ENCODE measurements at places on chromosomes 2 and 18. TPM values are rescaled to one million over a fixed set of nuclear protein-coding genes. Genes with fewer than 3 reads are reported as not detected.

GRCh38 chr18:64118406-64118805, 30.5 kb downstream of the LINC00305 start:
- DNase-seq = no peak

GRCh38 chr2:6297238-6297637, 568.5 kb downstream of the CMPK2 start:
- no peak for DNase-seq

GRCh38 chr2:42653039-42653438, 84.6 kb downstream of the MTA3 start:
- no peak for DNase-seq

DNA sequence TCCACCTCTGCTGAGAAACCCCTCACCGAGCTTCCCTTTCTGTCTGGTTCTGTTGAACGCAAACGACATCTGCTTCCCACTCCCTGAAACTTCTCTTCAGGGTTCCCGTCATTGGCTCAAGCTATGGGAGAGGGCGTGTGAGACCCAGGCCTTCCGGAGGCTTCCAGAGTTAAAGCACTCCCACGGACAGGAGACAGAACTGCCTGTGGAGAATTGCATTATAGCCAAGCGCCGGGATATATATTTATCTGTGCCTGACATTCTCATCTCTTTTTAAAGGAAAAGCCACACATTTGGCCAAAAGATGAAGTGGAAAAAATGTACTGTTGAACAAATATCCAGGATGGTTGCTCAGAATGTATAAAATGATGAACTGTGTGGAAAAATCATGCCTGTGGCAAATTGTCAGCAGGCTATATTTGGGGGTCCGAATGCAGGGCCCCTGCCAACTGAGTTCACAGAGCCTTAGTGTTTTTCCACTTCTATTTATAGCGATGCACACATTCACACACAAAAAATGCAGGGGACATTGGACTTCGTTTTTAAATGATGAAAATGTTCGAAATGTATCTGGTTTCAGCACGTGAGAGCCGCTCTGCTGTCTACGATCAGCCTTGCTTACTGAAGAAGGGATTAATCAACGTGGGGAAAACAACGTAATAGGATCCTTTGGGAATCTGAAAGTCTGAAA, 59.5 kb downstream of the E2F6 start:
- DNase-seq = no peak

The CKAP2L gene
- total RNA-seq = 0.40 TPM

GRCh38 chr2:64526034-64526433, 1.9 kb downstream of the AFTPH start:
- no peak for DNase-seq

The ACTR1B gene
- total RNA-seq = 89.3 TPM

DNA sequence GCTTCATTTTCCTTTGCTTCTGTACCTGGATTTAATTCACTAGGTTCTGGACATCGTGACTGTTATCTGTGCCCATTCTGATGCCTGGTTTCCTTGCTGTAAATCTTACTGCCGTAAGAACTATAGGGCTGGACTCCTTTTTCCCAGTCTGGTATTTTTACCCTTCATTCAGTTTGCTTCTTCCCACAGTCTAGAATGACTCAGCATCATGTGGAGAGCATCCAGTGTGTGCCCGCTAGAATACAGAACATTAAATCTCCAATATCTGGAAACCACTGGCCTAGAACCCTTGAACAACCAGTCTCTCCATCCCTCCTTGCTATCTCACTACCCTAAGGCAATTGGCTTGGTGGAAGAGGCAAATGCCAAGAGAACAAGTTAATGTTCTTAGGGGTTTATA, 1075.4 kb upstream of the ZEB2 start:
- DNase-seq = peak; percentile 73

- peak; percentile 73 for DNase-seq
Measured at GRCh38 chr2:216315802-216316603, 56.3 kb downstream of the MARCHF4 start.

DNA sequence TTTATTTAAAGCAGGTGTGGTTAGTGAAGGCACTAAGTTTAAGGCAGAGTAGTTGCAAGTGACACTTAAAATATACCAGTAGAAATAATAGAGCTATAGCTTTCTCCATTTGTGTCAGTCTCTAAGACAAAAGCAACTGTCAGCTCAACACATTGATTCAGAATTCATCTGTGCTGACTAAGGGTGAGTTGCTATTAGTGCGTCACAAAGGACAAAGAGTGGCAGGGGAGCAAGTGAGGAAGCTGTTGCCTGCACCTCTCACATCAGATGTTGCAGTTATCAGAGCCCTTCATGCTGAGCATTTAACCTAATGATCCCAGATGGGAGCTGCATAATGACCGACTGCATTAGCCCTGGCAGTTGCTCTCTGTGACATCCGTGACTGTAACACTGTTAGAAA, 138.6 kb downstream of the DTNA start:
- DNase-seq = no peak

DNA sequence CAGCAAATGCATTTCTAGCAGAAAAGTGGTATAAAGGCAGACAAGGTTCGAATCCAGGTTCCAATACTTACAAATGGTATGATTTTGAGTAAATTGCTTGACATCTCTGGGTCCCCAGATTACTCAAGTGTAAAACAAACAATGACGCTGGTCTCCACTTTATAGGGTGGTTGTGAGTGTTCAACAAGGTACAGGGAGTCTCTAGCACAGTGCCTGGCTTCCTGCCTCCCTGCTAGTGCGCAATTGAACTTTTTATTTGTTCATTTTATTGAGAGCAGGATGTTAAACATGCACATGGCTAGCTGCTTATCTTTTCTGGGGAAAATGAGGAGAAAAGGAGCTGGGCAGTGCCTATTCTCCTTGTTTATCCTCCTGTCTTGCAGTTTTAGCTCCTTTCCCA, 74.9 kb upstream of the MYL1 start:
- no peak for DNase-seq

DNA sequence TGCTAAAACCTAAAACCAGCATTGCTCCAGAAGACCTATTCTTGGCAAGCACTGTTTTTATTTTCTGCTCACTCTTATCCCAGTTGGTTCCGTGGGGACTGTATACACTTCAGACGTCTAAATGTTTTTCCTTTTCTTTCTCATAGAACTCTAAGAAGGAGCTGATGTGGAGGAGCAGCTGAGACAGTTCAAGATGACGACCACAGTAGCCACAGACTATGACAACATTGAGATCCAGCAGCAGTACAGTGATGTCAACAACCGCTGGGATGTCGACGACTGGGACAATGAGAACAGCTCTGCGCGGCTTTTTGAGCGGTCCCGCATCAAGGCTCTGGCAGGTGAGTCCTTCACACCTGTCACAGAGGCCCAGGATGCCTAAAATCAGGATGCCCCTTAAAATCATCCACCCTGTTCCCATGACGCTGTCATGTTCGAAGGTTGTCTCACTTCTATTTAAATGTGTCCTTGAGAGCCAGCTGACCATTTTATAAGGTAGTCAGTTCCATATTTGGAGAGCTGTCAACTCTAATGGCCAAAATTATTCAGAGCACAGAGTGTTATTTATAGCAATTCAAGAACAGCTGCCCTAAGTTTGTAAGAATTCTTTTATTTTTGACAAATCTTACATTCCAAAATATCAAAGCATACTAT, 70.2 kb downstream of the SPTBN1 start:
- no peak for DNase-seq

DNA sequence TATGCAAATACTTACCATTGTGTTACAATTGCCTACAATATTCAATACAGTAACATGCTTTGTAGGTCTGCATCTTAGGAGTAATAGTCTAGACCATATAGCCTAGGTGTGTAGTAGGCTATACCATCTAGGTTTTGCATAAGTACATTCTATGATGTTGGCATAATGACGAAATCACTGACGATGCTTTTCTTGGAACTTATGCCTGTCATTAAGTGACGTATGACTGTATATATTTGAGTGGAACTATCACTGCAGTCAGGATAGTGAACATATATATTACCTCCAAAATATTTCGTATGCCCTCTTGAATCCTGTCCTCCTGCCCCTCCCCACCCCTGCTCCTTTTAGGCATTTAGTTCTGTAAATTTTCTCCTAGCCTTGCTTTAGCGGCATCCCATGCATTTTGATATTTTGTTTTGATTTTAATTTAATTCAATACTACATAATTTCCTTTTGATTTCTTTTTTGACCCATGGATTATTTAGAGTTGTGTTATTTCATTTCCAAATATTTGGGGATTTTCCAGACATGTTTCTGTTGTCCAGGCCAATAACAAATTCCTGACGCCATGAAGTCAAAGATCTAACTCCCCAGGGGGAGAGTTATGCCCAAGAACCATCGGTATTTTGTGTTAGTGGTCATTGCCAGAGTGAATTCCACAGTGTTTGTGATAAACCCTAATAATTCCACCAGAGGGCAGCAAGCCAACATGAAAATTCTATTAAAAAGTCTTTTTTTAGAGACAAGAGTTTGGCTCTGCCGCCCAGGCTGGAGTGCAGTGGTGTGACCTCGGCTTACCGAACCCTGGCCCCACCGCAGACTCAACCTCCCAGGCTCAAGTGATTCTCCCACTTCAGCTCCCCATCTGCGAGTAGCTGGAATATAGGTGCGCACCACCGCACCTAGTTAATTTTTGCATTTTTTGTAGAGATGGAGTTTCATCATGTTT, 24.2 kb upstream of the CASP8 start:
- peak; percentile 74 for DNase-seq

The CREG2 gene
- 0.70 TPM for total RNA-seq

- DNase-seq = peak; percentile 47
Measured at GRCh38 chr2:210445116-210445707, 31.3 kb downstream of the LANCL1 start.

The EDAR gene
- 0.05 TPM for total RNA-seq

The TMEM247 gene
- total RNA-seq = not detected

The KIAA2012 gene
- not detected for total RNA-seq

GRCh38 chr2:232982926-232983668, 30.0 kb downstream of the NGEF start:
- DNase-seq = no peak

GRCh38 chr2:199462956-199463692, 5.4 kb upstream of the SATB2 start:
- DNase-seq = no peak

GRCh38 chr2:98801286-98801685, 70.4 kb upstream of the MGAT4A start:
- DNase-seq = no peak

The PLA2R1 gene
- total RNA-seq = 17.8 TPM

The DCTN1 gene
- total RNA-seq = 87.2 TPM

DNA sequence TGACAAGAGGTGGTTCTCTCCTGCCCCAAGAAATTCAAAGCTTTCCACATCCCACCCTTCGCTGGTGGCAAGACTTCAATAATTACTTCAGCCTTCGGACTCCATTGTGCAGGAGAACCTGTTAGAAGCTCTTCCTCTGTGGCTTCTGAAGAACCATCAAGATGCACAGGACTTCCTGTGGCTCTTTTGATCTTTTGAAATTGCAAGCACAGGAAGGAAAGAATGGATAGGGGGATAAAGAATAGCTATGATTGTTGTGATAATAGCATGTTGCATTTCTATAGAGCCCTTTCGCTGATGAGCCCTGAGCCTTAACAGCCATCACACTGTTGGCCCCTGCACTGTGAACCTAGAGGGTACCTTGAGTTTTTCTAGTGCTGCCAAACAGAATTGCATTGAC, 7.4 kb downstream of the EPAS1 start:
- no peak for DNase-seq

- no peak for DNase-seq
Measured at GRCh38 chr18:23609390-23610023, 23.2 kb upstream of the NPC1 start.

- peak; percentile 96 for DNase-seq
Measured at GRCh38 chr2:453132-453531, 165.2 kb upstream of the ALKAL2 start.

The PAIP2B gene
- total RNA-seq = 1.2 TPM

GRCh38 chr2:33672896-33673295, 73.8 kb upstream of the FAM98A start:
- DNase-seq = no peak

- no peak for DNase-seq
Measured at GRCh38 chr2:235333076-235333475, 160.8 kb upstream of the AGAP1 start.

The TMEM178A gene
- total RNA-seq = 2.9 TPM

DNA sequence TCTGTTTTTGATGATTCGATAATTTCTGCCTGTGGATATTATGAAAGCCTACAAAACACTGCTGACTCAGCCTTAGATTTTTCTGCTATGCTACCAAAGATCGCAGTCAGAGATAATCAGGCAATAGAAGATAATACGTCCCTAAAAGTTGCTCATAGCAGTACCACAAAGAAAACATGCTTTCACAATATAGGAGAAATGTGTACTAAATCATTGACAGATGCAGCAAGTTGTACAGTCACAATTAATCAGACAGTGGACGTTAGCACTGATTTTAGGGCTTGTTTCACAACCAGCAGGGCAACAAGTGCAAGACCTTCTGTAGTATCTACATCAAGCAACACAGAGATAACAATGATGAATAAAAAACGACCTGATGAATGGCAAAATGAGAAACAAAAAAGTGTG, 19.5 kb downstream of the RBM44 start:
- peak; percentile 16 for DNase-seq

GRCh38 chr2:110747522-110748488, 15.4 kb downstream of the ACOXL start:
- DNase-seq = no peak

The KRTCAP3 gene
- total RNA-seq = 3.5 TPM

DNA sequence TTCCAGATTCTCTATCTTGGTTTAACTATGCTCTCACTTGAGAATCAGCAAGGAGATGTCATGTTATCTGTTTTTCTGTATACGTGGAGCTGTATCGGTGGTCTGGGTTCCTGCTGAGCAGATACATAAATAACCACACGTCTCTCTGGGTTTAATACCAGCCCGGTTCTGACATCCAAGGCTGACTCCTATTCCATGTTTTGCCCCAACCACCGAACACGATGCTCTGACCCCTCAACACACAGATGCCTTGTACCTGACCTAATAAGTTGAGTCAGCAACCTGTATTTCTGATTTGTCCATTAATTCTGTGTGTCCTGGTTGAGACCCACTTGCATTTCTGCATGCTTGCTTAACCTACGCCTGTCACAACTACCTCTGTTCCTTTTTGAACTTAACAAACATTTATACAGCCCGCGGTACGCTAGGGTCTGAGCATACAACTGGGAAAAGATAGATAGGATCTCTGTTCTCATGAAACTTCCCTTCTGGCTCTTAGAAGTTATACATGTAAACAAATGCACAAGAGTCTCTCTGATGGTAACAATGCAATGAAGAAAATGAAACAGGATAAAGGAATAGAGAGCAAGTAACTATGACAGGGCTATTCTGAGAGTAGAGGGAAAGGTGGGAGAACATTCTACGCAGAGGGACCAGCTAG, 480.4 kb downstream of the PARD3B start:
- DNase-seq = no peak

All from renal cortical epithelial cell (primary cell).